ENCODE measurements at places on chromosomes 2 and 18.

DNA sequence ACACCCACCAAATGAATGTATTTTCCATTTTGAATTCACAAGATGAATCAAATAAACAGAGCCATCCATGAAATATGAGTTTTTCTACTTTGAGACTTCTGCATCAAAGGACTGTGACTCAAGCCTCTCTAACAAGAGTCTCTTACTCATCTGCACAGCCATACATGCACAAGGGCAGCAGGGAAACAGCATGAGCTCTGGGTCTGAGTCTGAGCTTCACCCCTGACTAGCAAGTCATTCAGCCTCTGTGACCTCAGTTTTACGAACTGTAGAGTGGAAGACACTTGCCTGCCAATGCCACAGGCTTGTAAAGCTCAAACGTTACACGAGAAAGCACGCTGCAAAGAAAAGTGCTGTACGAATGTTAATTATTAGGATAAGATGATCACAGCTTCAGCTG, 42.9 kb downstream of the MREG start:
- no peak for DNase-seq

DNA sequence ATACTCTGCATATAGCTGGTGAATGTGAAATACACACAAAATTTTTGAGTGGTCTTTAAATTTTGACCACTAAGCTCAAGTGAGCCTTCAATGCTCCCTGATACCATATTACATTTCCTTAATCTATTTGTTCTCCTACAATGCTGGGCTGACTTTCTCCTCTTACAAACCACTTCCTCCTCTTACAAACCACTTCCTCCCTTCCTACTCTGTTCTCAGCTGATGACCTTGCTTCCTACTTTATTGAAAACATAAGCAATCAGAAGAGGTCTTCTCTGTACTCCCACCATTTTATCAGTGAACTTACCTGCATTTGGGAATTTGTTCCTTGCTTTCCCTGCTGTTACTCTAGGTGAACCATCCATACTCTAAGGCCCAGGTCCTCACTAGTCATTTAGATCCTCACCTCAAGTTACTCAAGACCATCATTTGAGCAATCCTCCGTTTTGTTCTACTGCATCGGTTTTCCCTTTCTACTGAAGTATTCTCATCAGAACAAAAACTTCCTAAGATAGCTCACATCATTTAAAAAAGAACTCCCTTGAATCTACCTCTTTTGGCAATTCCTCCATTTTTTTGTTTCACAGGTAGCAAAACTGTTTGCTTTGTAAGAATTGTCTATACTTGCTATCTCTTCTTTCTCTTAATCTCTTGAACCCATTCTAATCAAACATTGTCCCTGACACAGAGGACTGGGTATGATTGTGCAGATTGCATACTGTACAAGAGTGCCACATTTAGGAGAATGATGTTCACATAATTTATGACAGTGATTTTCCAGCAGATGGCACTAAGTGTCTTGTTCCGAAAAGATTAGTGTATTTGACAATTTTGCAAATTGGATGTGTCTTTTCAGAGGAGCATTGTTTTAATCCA, 96.5 kb downstream of the EPB41L5 start:
- DNase-seq = peak; percentile 23

GRCh38 chr18:4106407-4107033, 348.6 kb downstream of the DLGAP1 start:
- peak; percentile 22 for DNase-seq

GRCh38 chr2:107334306-107334705, 448.3 kb upstream of the ST6GAL2 start:
- no peak for DNase-seq

- no peak for DNase-seq
Observed at GRCh38 chr2:27251766-27252165, 11.1 kb downstream of the SLC30A3 start.

GRCh38 chr18:29078273-29078672, 901.3 kb upstream of the CDH2 start:
- no peak for DNase-seq

DNA sequence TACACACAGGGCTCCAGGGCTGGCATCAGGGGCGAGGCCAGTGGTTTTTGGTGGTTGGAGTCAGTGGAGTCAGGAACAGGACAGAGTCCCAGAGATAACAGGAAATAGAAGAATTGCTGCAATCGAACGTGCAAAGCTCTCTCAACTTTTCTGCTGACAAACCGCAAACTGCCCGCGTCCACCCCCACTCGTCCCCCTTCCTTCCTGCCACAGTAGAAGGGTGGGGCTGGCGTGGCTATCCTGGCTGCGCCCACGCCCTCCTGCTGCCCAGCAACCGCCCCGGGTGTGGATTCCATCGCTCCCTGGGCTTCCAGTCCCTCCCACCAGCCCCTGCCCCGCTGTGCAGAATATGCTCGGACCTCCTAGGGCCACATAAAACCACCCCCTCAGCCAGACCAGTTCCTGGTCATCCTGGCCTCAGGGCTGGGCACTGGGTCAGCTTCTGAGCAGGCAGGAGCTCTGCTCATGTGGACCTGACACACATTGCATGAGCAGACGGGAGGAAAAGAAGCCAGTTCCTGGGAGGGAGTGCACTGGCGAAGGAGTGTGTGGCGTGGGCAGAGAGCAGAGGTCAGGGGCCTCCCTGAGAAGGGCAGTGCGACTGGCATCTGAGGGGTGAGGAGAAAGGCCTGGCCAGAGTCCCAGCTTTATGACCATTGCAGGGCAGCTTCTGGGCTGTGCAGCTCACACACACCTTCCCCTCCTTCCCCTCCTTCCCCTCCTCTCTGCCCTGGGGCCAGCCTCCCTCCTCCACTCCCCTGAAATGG, 85.4 kb upstream of the ATG16L1 start:
- no peak for DNase-seq

DNA sequence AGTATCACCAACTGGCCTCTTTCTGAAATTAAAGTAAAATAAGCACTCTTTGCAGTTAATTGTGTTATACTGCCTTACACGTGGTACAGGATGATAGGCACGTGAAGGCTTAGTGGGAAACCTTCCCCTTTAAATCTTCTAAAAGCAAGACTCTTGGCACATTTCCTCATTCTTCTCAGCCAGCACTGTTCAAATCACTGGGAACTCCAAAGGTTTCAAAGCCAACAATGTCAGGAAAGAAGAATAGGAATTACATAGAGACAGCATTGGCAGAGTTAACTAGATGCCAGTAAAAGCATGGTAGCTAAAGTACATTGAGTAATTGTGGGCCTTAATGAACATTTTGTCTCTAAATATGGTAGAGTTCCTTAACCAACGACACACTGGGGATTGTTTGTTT, 96.4 kb downstream of the DTNA start:
- DNase-seq = no peak

GRCh38 chr2:137231628-137232027, 466.3 kb downstream of the THSD7B start:
- DNase-seq = no peak

DNA sequence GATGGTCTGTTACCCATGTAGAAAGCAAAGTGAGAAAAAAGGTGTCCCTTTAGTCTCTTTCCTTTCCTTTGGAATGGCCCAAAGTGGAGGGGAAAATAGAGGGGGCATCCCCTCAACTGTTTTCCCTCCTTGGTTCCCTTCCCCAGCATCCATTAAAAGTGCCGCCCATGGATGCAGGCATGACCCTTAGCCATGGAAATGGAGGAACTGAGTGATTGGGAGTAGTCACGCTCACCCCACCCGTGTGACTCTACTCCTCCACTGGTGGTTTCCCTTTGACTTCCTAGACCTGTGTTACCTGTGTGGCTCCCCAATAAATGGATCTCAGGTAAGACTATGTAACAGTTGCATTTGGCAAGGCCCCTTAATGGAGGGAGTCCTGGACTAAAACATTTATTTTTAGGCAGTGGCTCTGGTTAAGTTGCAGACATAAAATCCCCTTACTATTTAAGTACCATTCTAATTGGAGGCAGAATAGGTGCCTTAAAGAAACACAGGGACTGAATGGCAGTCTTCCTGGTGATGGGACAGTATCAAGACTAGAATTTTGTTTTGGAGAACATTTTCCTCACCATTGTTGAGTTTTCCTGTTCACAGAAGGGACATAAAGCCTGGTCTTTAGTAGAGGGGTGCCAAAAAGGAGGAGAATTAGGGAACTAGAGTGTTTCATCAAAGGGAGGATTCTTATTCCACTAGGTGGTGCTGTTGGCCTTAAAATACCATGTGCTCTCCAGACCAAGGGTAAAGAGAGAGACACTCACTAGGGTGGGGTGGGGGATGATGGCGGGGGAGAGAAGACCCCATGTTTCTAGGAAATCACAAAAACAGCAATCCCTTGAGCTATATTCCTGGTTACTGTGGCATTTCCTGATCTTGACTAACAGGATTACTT, 25.7 kb upstream of the PLA2R1 start:
- no peak for DNase-seq

DNA sequence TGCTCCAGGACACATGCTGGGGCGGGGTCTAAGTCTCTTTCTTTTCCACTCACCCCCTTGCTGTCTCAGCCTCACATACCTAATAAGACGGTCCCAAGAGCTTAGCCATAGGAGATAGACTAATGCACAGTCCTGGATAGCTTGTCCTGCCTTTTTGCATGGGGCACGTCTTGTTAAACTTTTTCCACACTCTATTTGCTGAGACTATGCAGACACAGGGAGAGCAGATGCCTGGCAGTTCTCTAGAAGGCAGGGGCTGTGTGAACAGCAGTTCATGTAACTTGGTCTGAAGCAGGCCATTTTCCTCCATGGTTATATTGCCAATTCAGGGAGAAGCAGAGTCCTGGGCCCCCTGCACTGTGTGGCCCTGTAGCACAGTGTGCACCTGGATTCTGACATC, 142.1 kb downstream of the SEPTIN10 start:
- no peak for DNase-seq

- DNase-seq = no peak
Observed at GRCh38 chr18:31723990-31724711, 36.5 kb downstream of the SLC25A52 start.

DNA sequence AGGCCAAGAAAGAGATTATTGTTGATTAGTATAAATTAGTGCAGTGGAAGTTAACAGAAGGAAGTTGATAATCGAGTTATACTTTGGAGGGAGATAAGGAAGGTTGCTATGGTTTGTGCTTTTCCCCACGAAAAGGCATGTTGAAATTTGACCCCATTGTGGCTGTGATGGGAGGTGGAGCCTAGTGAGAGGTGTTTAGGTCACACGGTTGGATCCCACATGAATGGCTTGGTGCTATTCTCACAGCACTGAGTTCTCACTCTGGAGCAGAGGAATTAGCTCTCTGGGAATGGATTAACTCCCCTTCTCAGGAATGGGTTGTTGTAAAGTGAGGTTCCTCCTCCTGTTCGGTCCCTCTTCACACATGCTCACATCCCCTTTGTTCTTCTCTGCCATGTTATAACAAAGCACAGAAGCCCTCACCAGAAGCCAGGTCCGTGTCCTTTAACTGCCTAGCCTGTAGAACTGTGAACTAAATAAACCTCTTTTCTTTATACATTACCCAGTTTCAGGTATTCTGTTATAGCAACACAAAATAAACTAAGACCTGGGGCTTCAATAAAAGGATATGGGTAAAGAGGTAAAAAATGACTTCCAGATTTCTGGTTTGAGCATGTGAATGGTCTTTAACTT, 21.9 kb downstream of the PIGN start:
- DNase-seq = no peak

- DNase-seq = peak; percentile 2
Observed at GRCh38 chr18:43279015-43279744, 1.9 kb upstream of the SYT4 start.

GRCh38 chr2:73070643-73071359, 711 bp downstream of the SFXN5 start:
- DNase-seq = peak; percentile 63

DNA sequence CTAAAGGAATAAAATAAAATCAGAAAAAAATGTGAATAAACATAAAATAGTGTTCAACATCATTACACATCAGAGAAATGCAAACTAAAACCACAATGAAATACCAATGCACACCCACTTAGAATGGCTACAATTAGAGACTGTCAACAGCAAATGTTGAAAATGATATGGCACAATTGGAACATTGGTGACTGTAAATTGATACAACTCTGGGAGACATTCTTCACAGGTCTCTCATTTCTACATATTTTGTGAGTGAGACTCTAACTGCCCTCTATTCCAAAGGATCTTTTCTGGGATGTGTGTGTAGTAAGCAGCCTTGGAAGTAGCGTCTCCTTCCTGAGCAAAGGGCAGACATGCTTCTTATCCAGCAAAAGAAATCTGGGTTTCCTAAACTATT, 323.0 kb downstream of the FBXO15 start:
- DNase-seq = no peak

DNA sequence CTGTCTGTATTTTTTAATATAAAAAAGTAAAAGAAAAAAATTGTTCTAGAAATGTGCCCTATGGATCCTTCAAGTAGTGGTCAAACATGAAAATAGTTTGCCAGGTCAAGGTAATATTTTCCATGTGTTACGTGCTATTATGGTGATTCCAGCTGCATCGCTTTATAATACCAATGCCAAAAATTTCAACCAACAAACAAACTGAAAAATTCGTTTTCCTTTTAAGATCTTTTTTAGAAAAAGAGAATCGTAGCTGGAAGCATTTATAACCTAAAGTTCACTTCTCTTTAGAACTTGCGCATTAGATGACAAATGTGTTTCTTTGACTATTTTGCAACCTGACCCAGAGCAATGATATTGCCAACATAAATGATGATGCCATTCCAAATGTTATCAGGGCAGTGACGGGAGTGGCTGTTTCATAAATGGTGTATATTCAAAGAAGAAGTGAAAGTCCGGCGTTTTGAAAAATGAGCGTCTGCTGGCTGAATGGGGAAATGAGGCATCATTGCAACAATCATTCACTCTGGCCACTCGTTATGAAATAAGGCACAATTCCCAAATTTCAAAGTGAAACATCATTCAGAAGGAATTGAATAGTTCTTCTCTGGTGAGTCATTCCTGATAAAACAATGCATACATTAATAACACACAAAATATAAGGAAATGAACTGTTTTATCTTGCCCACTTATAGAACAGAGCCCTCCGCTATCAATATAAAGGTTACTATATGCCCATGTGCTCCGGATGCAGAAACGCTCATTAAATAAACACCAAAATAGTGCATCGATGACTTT, 297.4 kb downstream of the TGIF1 start:
- no peak for DNase-seq

DNA sequence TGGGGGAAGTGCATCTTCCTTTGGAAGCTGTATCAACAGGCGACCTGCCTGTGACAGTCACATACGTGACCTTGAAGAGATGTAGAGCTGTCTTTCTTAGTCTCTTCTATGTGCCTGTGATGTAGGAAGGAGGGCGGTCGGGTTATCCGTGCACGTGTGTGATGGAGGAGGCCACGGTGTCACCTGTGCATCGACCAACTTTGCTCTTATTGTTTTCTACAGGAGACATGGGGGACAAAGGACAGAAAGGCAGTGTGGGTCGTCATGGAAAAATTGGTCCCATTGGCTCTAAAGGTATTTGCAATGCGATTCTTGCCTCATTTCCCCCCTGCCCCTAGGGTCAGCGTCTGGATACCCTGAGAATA, 20.7 kb upstream of the ALLC start:
- no peak for DNase-seq

GRCh38 chr2:232406556-232407310, at the start of gene ALPG:
ALPG (plus strand) TSS chr2:232406844; CDS start chr2:232406895, 51 bp downstream.
- no peak for DNase-seq

Data from GM20000 (cell line).